Mesenteric fat pad (tissue), 1 donor: ENCODE measurements at places on chromosomes 1 and 21. TPM values are rescaled to one million over a fixed set of nuclear protein-coding genes. Genes with fewer than 3 reads are reported as not detected.

GRCh38 chr1:203093754-203094410 is 8.1 kb upstream of the MYOG start:
- DNase-seq, result no peak

- no peak for DNase-seq
These were observed 1.1 kb upstream of the COQ8A start for GRCh38 chr1:226938903-226939437.

DNA sequence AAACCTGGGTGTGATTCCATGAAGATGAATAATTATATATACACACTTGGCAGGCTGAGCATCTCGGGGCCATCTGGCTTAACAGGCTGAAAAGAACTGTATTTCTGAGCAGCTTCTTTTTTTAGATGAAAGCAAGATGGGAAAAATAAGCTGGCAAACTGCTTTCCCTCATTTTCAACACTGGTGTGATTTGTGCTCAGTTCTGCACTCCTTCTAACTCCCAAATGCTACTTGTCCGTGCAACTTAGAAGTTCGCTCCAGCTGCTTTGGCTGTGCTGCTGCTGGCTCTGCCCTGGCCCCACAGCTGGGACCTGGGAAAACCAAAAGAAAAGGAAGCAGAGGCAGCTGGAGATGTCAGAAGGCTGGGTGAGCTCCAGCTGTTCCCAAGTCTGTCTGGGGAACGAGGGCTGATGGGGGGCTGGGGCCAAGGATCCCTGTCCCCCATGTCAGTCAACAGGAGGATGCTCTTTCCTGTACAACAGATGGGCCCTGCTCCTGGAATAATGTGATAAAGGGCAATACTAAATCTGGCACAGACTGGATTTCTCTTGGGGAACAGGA is 44.9 kb downstream of the PAFAH2 start:
- DNase-seq, result no peak

Gene KHDRBS1
- total RNA-seq, result 80.1 TPM
